ENCODE measurements at places on chromosomes 12 and 14. TPM values are rescaled to one million over a fixed set of nuclear protein-coding genes. Genes with fewer than 3 reads are reported as not detected.

GRCh38 chr12:104478396-104479122 lies 21.8 kb downstream of the CHST11 start:
- no peaks in the 10 kb centered on the region for H3K36me3 ChIP-seq
- H3K4me3 ChIP-seq: no peak overlapping the region
- H3K27me3 ChIP-seq: no peaks in the 10 kb centered on the region
- DNase-seq: no peak

DNA sequence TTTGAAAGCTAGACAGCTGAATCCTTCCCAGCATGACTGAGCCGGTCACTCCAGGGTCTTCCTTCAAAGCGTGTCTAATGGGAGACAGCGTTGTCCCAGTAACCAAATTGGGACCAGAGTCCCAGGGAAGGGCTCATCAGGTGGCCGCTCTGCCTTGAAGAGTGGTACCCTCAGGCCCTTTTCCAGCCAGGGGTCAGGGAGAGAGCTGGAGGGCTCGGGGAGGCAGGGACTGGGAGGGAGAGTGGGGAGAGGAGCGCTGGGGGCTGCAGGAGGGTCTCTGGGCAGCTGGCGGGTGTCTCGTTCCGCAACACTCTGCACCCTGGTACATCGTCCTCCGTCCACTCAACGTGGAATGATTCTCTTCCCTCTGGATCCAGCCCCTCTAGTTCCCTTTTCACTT lies 1.6 kb upstream of the RTL1 start:
- no peak overlapping the region for H3K4me3 ChIP-seq
- H3K36me3 ChIP-seq: no peaks in the 10 kb centered on the region
- H3K27ac ChIP-seq: no peak overlapping the region
- no peaks in the 10 kb centered on the region for H3K4me1 ChIP-seq
- peak; percentile 54 for DNase-seq

DNA sequence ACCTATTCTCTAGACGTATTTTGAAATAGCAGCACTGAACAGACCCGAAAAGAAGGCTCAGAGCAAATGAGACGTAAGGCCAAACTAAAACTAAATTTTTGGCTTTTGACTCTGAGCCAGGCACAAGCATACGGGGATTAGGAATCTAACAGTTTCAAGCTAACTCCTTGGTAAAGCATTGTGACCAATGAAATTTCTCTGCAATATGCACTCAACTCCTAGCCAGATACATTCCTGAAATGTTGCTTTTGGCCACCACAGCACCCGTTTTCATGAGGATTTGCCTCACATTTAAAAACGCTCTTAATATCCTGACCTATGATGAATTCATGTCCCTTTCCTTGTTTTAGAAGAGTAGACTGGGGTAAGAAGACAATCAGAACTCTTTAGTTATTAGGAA lies 53.1 kb upstream of the NPFF start:
- DNase-seq: no peak
- peak overlapping the region; percentile 51 for H3K27ac ChIP-seq
- no peak overlapping the region for H3K4me3 ChIP-seq
- no peaks in the 10 kb centered on the region for H3K27me3 ChIP-seq
- H3K4me1 ChIP-seq: peaks cover 20% of the 10 kb centered on the region

The CFAP251 gene
- total RNA-seq: 0.68 TPM

DNA sequence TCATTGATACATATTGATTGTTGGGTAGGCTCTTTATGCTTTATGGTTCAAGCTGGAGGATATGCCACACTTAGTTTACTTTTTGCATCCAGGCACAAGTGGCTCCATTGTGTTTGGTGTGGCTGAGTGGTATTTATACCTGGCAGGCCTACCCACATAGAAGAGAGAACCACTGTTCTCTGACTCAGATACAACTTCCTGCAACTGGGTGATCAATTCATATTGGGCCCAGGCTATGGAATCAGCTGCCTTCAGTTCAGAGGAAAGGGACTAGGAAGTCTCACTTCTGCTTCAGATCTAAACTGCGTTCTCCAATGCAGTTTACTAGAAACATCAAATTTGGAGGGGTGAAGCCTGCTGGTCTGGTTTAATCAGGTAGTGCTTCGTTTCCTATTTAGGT lies 49.8 kb upstream of the LRRK2 start:
- H3K4me1 ChIP-seq: no peaks in the 10 kb centered on the region
- H3K27ac ChIP-seq: no peak overlapping the region
- H3K36me3 ChIP-seq: no peaks in the 10 kb centered on the region
- DNase-seq: no peak
- H3K4me3 ChIP-seq: no peak overlapping the region
- no peaks in the 10 kb centered on the region for H3K27me3 ChIP-seq

DNA sequence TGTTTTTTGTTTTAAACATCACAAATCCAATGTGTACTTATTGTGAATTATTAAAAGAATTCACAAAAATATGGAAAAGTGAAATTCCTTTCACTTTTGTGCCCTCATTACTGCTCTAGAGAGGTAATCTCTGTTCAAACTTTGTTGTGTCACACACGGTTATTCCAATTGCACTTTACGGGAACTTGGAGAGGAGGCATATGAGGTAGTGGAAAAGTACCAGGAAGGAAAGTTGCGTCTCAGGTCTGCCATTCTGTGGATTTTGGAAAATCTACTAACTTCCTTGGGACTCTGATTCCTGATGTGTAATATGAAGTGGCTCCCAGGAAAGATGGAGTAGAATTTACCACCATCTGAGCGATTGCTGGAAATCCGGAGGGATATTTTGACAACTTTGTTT lies 90.9 kb upstream of the DCN start:
- H3K36me3 ChIP-seq: no peaks in the 10 kb centered on the region
- H3K4me1 ChIP-seq: peaks cover 14% of the 10 kb centered on the region
- no peaks in the 10 kb centered on the region for H3K27me3 ChIP-seq
- DNase-seq: no peak
- H3K4me3 ChIP-seq: no peak overlapping the region

DNA sequence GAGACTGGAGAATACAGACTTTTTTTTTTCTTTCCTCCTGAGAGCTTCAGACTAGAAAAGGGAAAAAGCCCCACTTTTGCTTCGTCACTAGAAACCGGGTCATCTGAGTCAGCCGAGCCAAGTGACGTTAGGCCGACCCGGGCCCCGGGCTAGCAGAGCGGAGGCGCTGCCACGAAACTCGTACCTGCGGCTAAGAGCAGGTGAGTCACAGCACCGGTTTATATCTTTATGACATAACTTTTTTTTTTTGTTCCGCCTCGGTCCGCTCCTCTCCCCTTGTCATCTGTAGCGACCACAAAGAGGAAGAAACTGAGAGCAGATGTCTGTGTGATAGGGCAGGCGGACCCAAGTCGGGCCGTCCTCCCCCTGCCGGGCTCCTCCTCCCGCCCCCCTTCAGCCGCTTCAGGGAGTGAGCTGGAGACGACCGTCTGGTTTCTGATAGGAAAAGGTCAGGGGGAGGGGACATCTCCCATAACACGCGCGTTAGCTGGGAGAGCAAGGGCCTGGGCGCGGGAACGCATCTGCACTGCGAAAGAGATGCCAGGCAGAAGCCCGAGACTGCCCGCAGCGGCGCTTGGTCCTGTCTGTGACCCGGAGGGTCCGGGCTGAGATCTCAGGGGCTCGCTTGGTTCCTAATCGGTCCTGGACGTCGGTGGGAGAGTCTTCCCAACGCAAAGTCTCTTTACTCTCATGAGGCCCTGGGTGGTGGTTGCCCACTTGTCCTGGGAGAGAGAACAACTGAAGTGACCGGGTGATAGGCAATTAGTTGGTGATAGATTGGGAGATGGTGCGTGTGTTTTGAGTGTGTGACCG lies 586 bp downstream of the TTC6 start:
- peaks cover 98% of the 10 kb centered on the region for H3K27me3 ChIP-seq
- no peaks in the 10 kb centered on the region for H3K36me3 ChIP-seq
- DNase-seq: no peak

GRCh38 chr12:90502070-90502469 lies 452.9 kb downstream of the CCER1 start:
- H3K4me3 ChIP-seq: no peak overlapping the region
- no peaks in the 10 kb centered on the region for H3K4me1 ChIP-seq
- no peak for DNase-seq
- H3K27ac ChIP-seq: no peak overlapping the region
- no peaks in the 10 kb centered on the region for H3K27me3 ChIP-seq
- H3K36me3 ChIP-seq: no peaks in the 10 kb centered on the region

The PRR4 gene
- 1.3 TPM for total RNA-seq

- H3K27ac ChIP-seq: peak overlapping the region; percentile 64
- no peaks in the 10 kb centered on the region for H3K36me3 ChIP-seq
- H3K27me3 ChIP-seq: no peaks in the 10 kb centered on the region
- H3K4me3 ChIP-seq: peak overlapping the region; percentile 36
- DNase-seq: peak; percentile 67
Measured at GRCh38 chr12:27333403-27334009, 870 bp downstream of the BMAL2 start.

DNA sequence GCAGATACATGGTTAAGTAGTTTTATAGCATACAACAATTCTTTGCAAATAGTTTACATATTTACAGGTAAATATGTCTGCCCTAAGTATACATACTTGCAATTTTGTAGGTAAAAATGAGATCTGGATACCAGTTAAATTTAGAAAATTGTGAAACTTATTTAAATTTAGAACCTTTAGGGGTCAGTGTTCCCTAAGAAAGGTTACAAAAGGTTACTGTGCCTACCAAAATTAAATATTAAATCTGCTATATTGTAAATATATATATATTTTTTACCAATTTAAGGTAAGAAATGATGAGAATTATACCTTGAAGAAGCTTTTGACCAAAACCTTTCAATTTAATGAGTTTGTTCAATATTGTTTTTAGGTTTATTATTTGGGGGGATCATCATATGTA lies 54.0 kb downstream of the MIPOL1 start:
- DNase-seq: no peak
- no peaks in the 10 kb centered on the region for H3K27me3 ChIP-seq
- no peak overlapping the region for H3K4me3 ChIP-seq
- no peaks in the 10 kb centered on the region for H3K36me3 ChIP-seq
- no peaks in the 10 kb centered on the region for H3K4me1 ChIP-seq

- H3K36me3 ChIP-seq: no peaks in the 10 kb centered on the region
- H3K27ac ChIP-seq: no peak overlapping the region
- H3K27me3 ChIP-seq: peaks cover 6% of the 10 kb centered on the region
Measured at GRCh38 chr14:53942970-53943750, 13.5 kb downstream of the BMP4 start.

The PLCZ1 gene
- not detected for total RNA-seq

The CPNE6 gene
- total RNA-seq: not detected

The KERA gene
- total RNA-seq: not detected

The NPAS3 gene
- 6.4 TPM for total RNA-seq

The BCAT1 gene
- total RNA-seq: 20.3 TPM

Measured in sigmoid colon (tissue), 7 donors.